ENCODE measurements at places on chromosomes 16 and 17. TPM values are rescaled to one million over a fixed set of nuclear protein-coding genes. Genes with fewer than 3 reads are reported as not detected.

The TBC1D3H gene
- not detected for total RNA-seq

The KIF2B gene
- total RNA-seq, result not detected

The RAP1GAP2 gene
- 46.3 TPM for total RNA-seq

The KRT31 gene
- not detected for total RNA-seq
